CMK (cell line): ENCODE measurements at places on chromosomes 4 and X.
A peak's percentile ranks its signal among the peaks of the same experiment; 100 is the strongest.

DNA sequence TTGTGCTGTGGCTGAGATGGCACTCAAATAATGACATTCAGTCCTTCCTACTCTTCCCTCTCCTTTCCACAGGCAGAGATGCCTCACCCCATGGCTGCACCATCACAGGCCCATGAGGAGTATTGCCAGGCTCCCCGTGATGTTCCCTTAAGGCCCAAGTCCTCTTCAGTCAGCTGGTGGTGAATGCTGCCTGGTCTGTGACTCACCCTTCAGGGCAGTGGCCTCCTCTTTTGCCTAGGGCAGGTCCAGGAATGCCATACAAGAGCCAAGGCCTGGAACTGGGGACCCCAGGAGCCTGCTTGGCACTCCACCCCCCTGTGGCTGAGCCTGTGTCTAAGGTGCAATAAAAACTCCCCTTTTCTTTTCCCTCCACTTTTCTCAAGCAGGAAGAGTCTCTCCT lies 144.2 kb upstream of the GEMIN8 start:
- no peak for DNase-seq

GRCh38 chrX:119672426-119672825 lies 20.5 kb downstream of the SEPTIN6 start:
- no peak for DNase-seq

GRCh38 chr4:90951037-90951436 lies 823.8 kb downstream of the CCSER1 start:
- no peak for DNase-seq

GRCh38 chr4:42655269-42655637 lies 1.7 kb downstream of the ATP8A1 start:
- DNase-seq: no peak

- DNase-seq: no peak
These were observed 92.8 kb downstream of the EVC2 start for GRCh38 chr4:5615496-5616075.

DNA sequence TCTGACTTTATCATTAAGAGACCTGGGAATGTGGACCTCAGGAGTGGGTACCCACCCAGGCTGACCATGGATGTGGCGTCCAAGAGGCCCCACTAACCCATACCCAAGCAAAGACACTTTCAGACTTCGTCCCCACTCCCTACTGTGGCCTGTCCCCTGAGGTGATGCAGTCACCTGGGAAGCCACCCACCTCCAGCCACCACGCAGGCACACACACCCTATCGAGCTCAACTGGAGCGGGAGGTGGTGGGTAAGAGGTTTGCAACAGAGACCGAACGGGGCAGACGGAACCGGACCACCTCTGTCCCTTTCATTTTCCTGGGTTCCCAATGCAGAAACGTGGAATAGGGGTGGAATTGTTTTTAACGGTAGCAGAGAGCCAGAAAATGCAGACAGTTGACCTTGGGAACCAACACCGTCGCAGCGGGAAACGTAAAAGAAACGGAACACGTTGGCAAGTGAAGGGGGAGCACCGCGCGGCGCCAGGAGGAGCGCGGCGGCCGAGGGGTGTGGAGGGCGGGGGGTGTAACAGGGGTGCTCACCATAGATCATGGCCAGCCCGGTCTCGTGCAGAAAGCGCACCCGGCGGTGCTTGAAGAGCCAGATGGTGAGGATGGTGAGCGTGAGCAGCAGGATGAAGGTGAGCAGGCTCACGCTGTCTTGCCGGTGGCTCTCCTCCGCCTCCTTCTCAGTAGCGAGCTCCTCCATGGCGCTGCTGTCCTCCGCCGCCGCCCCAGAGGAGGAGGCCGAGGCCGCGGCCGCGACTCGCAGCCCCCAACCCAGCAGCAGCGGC lies 559 bp downstream of the SLC9A7 start:
- DNase-seq: no peak

- no peak for DNase-seq
These were observed 283.9 kb downstream of the UNC5C start for GRCh38 chr4:95264843-95265242.

DNA sequence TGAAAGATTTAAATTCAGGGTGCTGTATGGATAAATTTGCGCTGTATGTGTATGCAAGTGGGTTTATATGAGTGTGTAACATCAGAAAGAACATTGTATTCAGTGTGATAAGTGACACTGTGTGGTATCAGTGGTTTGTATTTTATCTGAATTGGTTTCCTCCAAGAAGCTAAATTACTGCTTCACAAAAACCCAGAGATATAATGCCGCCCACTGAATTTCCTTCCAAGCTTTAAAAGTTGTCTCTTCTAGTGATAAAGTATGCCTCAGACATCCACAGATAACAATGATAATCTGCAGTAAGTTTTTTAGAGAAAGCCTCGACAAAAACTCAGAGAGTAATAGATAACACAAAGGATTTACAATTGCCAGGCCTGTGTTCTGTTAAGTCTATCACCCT lies 710.6 kb upstream of the HS3ST1 start:
- DNase-seq: no peak

GRCh38 chr4:155419266-155419665 lies 42.5 kb upstream of the MAP9 start:
- no peak for DNase-seq

- DNase-seq: no peak
These were observed 343 bp downstream of the DACH2 start for GRCh38 chrX:86148594-86148993.

- DNase-seq: no peak
These were observed 2.4 kb upstream of the NBDY start for GRCh38 chrX:56726605-56727004.

- DNase-seq: no peak
These were observed at the start of gene TCEAL3 for GRCh38 chrX:103607364-103608305. TSS of gene TCEAL3 (plus strand) at chrX:103607963. CDS start at chrX:103609065, 1,102 bp downstream.

- no peak for DNase-seq
These were observed 146.2 kb downstream of the TEX11 start for GRCh38 chrX:70762285-70762684.

- DNase-seq: no peak
These were observed 414.1 kb downstream of the ADGRL3 start for GRCh38 chr4:61614231-61614630.

GRCh38 chr4:3202836-3203820 lies 45.8 kb upstream of the MSANTD1 start:
- no peak for DNase-seq

- no peak for DNase-seq
These were observed 78.9 kb downstream of the UGT8 start for GRCh38 chr4:114677346-114677979.

DNA sequence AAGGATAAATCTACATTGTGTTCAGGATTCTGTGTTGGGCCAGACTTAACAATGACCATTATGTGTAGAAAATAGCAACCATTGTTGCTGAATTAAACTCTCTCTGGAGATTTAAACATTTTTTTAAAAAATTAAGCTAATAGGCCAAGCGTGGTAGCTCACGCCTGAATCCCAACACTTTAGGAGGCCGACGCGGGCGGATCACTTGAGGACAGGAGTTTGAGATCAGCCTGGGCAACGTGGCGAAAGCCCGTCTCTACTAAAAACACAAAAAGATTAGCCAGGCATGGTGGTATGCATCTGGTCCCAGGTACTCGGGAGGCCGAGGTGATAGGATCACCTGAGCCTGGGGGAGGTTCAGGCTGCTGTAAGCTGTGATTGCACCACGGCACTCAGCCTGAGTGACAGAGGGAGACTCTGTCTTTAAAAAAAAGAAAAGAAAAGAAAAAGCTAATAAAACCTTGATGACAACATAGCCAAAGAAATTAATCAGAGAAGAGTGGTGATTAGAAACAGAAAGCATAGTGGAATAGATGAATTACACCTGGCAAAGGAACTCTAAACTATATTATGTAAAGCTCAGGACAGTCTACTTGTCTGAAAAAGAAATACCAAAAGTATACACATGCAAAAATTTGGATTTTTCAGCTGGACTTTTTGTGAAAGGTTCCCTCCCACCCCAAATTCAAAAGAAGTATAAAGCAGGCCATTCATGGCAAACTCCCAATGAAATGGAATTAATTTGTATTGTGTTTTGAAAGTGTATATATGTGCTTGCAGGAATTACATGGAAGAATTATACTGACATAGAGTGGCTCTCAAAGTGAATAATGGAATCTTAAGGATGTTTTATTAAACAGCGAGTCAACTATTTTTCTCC lies 21.9 kb downstream of the PLS3 start:
- DNase-seq: no peak

- DNase-seq: no peak
These were observed 25.8 kb upstream of the RNF150 start for GRCh38 chr4:141159027-141159426.

- DNase-seq: no peak
These were observed 4.2 kb downstream of the LETM1 start for GRCh38 chr4:1851575-1852410.

DNA sequence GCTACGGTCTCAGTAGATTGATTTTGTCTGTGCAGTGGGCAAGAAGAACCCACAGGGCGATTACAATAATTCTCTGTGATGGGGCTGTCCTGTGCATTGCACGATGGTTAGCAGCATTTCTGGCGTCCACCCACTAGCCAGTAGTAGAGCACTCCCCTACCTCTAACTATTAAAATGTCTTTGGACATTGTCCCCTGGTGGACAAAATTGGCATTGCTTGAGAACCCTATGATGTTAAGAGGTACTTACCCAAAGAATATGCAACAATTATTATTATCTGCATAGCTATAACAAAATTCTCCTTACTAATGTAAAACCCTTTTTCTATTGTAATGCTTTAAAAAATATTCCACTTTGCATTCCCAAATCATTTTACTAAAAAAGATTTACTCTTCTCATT lies 109.5 kb upstream of the VCX3A start:
- DNase-seq: peak; percentile 1

DNA sequence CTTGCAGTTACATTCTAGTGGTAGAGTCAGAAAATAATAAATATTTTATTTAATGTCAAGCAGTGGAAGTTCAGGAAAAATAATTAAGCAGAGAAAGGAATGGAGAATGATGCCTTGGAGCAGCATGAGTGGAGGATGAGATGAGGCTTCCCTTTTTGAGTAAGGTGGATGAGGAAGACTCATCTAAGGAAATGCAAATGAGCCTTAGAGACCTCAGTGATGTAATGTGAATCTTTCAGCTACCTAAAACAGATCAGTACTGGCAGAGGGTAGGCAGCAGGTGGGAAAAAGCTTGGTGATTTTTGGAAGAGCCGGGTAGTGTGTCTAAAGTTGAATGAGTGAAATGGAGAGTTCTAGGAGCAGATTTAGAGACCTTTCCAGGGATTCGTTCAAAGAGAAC lies 118.2 kb downstream of the GRID2 start:
- DNase-seq: no peak

- DNase-seq: peak; percentile 44
These were observed 27.1 kb upstream of the MAGEA8 start for GRCh38 chrX:149853925-149854324.

GRCh38 chr4:5757536-5757935 lies 46.5 kb downstream of the EVC start:
- no peak for DNase-seq

- no peak for DNase-seq
These were observed 37.2 kb upstream of the USP9X start for GRCh38 chrX:41047878-41048534.

- DNase-seq: no peak
These were observed 166.0 kb downstream of the FRMPD4 start for GRCh38 chrX:12304261-12304660.

DNA sequence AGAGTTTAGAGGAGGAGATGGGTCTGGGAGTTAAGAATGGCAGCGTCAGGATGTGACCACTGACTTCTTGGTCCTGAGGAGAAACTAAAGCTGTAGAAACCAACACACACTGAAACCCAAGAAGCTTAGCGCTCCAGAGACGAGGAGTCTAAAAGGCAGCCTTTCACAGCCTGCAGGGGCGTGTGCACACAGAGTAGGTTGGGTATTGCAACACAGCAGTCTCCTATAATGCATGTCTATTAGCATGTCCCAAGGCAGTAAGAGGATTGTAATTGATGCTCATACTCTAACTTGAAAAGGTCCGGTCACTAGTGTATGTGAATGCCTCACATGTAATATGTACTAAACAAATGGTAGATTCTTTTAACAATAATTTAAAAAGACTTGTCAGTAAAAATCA lies 57.4 kb downstream of the PTTG2 start:
- no peak for DNase-seq

GRCh38 chr4:2330091-2331042 lies 68.5 kb upstream of the MXD4 start:
- DNase-seq: no peak

GRCh38 chr4:100778431-100778830 lies 260.6 kb upstream of the EMCN start:
- no peak for DNase-seq

DNA sequence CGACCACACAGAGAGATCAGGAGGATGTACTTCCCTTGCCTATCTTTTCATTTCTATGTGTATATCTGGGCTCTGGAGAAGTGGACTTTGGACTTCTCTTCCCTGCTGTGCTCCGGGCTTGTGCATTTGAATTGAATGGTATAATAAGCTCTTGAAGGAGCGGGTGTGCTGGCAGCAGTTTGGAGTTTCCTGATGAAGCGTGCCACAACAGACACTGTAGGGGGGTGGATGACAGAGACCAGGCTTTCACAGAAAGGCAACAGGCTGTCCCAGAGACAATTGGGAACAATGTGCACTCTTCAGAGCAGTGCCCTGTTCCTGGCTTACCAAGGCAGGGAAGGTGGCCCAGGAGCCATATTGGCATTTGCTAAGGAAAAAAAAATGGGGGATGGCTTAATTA lies 170.1 kb downstream of the FRMPD4 start:
- DNase-seq: no peak

- DNase-seq: peak; percentile 8
These were observed 115.7 kb upstream of the ZXDA start for GRCh38 chrX:58025979-58026378.

DNA sequence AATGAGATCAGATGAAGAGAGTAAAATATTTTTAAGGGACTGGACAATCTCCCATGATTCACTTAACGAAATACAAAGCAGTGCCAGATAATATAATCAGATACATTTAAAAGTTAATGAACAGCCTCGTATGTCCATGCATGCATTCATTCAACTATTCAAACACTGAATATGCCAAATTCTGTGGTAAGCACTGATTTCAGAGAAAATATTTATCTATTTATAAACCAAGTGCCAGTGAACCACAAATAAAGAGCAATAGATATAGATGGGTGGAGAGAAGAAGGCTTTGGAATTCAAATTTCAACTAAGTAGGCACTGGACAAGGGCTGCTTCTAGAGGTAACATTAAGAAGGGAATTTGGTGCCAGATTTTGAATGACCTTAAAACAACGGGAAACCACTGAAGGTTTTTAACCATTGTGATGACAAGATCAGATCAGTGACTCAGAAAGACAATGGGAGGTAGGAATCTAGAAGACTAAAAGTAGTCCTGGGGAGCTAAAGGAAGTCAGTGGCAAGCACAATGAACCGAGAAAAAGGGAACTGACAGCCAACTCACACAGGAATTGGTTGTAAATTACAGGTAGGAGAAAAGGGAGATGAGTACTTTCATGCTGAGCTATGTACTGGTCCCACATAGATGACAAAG lies 14.2 kb downstream of the ELOVL6 start:
- no peak for DNase-seq

- DNase-seq: peak; percentile 26
These were observed 334.5 kb upstream of the SLC7A11 start for GRCh38 chr4:138576684-138577083.

DNA sequence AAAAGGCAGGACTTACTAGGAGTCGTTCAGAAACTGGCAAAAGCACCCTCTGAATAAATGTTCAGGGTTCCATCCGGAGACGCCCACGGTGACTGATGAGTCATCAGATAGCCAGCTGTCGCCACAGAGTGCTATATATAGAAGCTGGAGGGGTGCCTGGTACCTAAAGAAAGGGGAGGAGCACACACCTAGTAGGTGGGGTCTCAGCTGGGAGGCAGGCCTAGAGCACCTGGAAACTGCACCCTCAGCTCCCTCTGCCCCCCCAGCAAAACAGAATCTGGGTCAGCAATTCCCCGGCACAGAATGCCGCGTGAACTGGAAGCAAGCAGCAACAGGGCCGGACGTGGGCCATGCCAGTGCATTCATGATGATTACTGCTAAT lies 242.0 kb downstream of the BCOR start:
- DNase-seq: no peak
